Stimulated activated CD4-positive, alpha-beta T cell treated with anti-CD3 and anti-CD28 coated beads, Interleukin-4, amount 100 ng/mL, for 24 hours (primary cell): ENCODE measurements at places on chromosomes 12 and 14.

- DNase-seq: no peak
Measured at GRCh38 chr12:49493900-49494299, 44.9 kb upstream of the KCNH3 start.

DNA sequence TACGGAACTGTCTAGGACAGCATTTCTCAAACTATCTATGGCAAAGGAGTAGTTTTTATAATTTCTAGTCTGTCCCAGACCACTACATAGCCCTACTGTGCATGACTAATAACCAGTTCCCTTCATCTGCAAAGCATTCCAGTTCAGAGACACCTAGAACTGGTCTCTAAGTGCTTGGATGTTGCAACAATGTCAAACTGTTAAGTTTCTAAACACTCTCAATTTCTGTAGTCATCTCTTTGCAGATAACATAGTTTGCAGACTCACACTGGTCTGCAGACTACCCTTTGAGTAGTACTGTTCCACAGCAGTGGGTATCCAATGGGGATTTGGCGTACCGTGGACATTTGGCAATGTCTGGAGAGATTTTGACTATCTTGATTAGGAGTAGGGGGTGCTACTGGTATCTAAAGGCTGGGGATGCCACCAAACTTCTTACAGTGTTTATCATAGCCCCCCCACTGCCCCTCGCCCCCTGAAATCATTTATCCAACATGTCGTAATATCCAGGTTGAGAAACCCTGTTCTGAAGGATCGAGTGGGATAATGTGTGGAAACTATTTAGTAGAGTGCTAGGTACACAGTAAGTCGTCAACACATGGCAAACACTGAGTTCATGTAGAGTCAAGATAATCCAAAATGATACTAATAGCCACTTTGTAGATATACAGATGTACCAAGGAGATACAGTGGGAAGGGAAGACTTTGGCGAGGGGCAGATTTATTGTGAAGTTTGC, 1.7 kb downstream of the C12orf76 start:
- DNase-seq: no peak

GRCh38 chr12:118827606-118828005, 153.7 kb upstream of the SRRM4 start:
- DNase-seq: no peak

- no peak for DNase-seq
Measured at GRCh38 chr14:69991422-69991821, 112.2 kb downstream of the SMOC1 start.

- no peak for DNase-seq
Measured at GRCh38 chr12:42144158-42144407, 591 bp downstream of the GXYLT1 start.

- peak; percentile 47 for DNase-seq
Measured at GRCh38 chr12:110102255-110102654, 21.9 kb upstream of the IFT81 start.

- no peak for DNase-seq
Measured at GRCh38 chr12:121050725-121051124, 11.7 kb upstream of the OASL start.

DNA sequence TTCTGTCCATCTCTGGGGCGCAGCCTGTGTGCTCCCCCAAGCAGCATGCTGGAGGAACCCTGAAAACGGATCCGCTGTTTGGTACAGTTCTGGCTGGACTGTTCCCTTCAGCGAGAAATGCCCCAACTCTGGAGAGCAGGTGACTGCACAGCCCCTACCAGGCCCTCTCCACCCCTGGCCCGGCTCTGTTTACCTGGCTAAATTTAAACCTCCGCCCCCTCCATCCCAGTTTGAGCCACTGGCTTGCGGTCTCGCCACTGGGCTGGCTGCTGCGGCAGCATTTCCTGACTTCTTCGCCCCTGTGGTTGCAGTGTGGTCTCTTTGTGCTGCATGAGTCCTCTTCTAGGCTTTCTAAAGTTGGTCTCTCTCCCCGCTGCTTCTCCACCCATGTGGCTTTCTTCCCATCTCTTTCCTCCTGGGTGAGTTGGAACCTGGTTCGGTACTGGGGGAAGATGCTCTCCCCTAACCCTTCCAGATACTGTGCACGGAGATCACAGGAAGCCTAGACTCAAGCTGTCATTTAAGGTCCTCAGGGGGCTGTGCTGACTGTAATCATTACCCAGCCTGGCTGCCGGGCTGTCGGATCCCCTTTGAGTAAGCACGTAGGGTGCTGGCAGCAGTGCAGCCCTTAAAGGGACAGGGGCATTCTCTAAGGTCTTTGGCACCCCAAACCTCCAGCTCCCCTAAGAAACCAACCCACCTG, 60.6 kb downstream of the FBXL14 start:
- peak; percentile 41 for DNase-seq

DNA sequence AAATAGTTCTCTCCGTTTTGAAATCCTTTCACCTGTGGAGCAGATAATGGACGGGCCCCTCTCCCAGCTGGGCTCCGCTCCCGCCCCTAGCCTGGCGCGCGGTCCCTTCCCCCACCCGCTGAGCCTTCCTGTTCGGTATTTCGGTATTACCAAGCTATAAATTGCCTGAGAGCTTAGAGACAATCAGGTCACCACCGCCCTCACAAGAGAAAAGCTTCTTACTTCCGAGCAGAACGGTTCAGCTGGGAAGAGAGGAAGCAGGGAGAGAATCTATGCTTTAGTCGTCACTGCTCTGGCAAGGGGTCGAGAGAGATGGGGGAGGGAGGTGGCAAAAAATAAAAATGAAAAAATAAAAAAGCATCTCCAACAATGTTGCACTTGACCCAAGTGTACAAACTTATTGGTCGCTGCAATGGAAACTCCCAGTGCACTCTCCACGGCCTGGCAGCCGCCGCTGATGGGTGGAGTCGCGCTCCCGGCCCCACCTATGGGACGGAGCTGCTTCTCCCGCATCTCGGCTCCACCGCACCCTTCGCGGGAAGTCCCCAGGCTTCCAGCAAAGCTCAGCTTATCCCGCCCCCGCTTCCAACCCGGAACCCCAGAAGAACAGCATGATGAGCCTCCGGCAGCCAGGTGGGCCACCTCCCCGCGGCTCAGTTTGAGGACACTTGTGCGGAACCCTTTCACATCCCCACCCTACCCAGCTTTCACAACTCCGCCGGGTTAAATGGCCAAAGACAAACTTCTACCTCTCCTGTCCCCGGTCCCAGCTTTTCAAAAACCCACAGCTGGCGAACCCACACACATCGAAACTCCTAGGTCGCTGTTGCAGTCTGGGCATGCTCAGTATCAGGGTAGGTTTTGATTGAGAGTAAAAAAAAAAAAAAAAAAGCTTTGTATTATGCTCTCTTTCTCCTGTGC, 832 bp upstream of the SYT1 start:
- no peak for DNase-seq

GRCh38 chr14:98907271-98907670, 364.7 kb downstream of the BCL11B start:
- no peak for DNase-seq

DNA sequence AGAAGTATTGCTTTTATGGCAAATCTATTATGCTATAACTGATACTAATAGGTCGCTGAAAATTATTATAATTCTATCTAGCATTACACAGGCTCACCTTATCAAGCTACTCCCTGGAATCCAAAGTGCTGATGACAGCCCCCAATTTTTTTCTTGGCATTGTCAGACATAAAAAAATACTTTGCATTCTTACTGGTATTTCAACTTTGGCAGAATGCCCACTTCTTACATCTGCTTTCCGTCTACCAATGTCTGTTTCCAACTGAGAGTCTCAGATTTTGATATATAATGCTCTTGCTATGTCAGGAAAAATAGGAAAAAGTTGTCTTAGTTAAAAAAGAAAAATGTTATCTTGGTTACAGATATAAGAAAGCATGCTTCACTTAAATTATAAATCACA, 615.4 kb downstream of the C12orf50 start:
- no peak for DNase-seq

DNA sequence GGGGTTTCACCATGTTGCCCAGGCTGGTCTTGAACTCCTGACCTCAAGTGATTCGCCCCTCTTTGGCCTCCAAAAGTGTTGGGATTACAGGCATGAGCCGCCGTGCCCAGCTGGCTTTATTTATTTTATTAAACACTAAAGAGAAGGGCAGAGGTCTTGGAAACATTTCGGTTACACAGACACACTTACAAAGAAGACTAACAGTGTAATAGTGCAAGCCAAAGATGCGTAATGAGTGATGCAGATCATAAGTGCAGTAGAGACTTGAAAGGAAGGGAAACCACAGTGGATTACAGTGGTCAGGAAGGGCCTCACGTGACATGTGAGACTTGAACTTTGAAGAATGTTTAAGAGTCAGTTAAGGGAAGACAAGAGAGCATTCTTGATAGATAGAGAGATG, 33.9 kb upstream of the CDK17 start:
- peak; percentile 73 for DNase-seq

- DNase-seq: no peak
Measured at GRCh38 chr12:75798136-75798926, 233.2 kb downstream of the PHLDA1 start.

GRCh38 chr12:114166362-114166761, 200.2 kb upstream of the RBM19 start:
- DNase-seq: no peak

- DNase-seq: no peak
Measured at GRCh38 chr14:75372260-75372659, 55.6 kb upstream of the JDP2 start.

DNA sequence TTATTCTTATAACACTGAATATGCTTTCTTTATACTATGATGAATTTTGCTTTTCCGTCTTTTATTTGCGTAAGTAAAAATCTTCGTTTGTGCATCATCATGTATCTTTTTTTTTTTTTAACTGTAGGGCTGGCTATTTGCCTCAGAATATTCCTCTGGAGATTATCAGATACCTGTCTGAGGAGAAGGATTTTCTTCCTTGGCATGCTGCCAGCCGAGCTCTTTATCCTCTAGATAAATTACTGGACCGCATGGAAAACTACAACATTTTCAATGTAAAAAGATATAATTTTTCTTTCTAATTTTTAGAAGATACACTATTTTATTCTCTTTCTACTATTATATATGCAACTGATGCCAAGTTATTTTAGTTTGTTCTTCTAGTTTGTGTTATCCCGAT, 346.6 kb downstream of the TRHDE start:
- DNase-seq: no peak

GRCh38 chr14:55129086-55129427, at the start of gene LGALS3:
Gene LGALS3 (plus strand): TSS chr14:55129252. CDS start chr14:55137374, 8,122 bp downstream.
- DNase-seq: peak; percentile 28

DNA sequence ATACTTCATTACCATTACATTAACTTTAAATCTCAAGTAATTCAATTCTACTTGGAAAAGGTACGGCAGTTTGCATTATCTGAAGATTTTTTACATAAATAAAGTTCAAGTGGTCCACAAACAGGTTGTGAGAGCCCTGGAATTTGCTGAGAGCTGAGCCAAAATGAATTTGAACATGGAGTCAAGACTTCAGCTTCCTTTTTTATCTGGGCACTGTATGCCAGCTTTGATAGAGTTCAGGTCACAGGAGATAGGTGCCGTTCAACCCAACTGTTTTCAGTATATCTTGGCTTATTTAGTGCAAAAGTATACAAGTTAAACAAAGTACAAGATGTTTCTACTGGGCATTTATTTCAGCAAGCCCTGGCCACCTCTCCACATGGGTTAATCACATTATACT, 28.8 kb downstream of the HNRNPC start:
- no peak for DNase-seq

- no peak for DNase-seq
Measured at GRCh38 chr12:91954326-91954725, 191.3 kb downstream of the BTG1 start.

- DNase-seq: no peak
Measured at GRCh38 chr12:112555621-112556233, 137.0 kb downstream of the PTPN11 start.

GRCh38 chr12:92208613-92209121, 63.0 kb upstream of the BTG1 start:
- peak; percentile 44 for DNase-seq

DNA sequence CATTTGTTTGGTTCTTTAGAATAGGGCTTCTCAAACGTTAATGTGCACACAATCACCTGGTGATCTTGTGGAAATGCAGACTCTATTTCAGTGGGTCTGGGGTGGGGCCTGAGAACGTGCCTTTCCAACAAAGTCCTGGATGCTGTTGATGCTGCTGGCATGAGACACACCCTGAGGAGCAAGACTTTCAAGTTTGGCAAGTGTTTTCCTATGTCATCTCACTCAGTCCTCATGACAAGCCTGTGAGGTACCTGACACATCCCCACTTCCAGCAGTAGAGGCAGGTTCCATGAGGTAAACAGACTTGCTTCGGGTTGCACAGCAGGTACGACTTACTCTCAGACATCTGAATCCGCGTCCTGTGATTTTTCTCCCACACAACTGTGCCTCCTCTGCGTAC, 147.1 kb downstream of the MYRFL start:
- no peak for DNase-seq

DNA sequence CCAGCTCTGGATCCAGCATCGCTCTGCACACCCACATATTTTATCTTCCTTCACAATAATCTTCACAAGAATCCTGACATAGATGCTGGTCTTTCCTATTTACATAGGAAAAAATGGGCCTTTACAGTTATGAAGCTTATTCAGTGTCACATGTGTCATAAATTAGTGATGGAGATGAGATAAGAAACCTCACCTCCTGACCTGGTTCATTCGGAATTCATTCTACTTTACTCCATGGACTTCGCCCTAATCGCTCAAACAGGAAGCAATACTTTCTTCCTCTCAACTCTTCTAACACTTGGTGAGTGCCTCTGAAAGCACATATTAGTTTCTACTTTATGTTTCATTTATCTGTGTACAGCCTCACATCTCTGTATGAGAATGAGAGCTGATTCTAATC, 12.0 kb upstream of the SINHCAF start:
- DNase-seq: no peak

DNA sequence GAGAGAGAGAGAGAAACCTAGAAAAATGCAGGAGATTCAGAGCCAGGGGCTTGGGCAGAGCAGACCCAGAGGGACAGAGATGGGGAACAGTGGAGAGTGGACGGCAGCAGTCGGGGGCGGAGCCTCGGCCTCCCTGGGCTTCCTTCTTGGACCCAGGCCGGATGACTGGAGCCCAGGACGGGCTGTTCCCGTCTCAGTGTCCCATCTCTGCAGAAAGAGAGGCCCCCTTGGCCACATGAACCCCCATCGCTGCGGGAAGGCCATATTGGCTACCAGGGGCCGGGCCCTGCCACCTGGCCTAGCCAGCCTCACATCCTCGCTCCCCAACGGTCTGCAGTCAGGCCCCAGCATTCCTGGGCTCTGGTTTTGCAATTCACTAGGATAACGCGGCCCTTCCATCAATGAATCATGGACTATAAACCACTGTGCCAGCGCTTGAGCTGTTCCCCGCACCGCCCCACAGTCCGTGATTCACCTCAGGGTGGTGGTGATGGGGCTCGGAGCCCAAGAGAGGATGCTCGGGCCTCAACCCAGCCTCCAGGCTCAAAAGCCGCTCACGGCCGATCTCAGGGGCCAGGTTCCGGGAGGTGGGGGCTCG, 116.5 kb downstream of the RFLNA start:
- DNase-seq: no peak

DNA sequence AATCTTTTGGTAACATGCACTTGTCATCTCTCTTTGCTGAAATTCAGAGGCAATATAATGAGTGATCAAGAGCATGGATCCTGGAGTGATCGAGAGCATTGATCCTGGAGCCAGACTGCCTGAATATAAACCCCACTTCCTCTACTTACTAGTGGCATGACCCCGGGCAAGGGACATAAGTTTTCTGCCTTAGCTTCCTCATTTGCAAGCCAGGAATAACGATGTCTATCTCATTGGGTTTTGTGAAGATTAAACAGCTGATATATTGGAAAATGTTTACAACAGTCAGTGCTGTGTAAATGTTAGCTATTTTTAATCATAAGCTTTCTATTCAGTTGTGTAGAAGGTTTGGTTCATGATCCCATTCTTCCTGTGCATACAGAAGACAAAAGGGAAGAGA, 2.4 kb upstream of the CSRNP2 start:
- DNase-seq: no peak
